Activated CD4-positive, alpha-beta T cell treated with anti-CD3 and anti-CD28 coated beads for 48 hours (primary cell): ENCODE measurements at places on chromosomes 2 and 18.

GRCh38 chr18:9000733-9001132 lies 101.8 kb upstream of the NDUFV2 start:
- DNase-seq: no peak

- no peak for DNase-seq
Observed at GRCh38 chr18:69949538-69949936, 1.9 kb upstream of the CD226 start.

DNA sequence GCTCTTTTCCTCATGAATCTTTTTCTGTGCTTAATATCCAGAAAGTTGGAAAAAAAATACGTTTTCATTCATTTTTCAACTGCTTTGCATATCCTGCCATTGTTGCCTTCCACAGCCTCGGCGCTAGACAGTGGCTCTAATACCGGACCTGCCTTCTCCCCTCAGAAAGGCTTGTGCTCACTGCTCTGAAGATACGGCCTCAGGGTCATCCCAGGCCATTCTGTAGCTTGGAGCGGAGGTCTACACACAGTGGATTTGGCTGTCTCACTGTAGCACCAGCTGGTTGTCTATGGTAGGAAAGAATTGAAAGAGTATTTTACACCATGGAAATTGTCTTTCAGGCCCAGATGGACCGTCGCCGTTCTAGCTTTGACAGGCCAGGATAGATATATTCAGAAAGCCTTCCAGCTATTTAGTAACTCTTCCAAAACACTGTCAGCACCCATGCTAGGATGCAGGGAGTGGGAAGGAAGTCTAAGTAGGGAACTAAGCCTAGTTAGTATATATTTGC lies 242.0 kb downstream of the TMEM182 start:
- no peak for DNase-seq

DNA sequence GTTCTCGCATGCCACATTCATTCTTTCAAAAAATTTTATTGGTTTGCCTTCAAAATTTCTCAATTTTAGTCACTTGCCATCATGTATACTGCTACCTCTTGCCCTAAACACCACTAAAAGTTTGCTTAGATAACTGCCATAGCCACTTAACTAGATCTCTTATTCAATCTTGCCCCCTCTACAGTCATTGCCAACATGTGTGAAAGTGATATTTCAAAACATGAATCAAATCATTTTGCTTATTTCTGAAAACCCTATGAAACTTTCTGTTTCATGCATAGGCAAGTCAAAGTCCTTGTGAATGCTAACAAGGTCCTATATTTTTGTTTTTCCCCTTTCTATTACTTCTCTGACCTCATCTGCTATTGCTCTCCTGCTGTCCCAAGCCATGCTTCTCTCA lies 397.1 kb downstream of the KCNJ3 start:
- no peak for DNase-seq

- DNase-seq: peak; percentile 82
Observed at GRCh38 chr2:135709992-135710391, 31.7 kb upstream of the UBXN4 start.

DNA sequence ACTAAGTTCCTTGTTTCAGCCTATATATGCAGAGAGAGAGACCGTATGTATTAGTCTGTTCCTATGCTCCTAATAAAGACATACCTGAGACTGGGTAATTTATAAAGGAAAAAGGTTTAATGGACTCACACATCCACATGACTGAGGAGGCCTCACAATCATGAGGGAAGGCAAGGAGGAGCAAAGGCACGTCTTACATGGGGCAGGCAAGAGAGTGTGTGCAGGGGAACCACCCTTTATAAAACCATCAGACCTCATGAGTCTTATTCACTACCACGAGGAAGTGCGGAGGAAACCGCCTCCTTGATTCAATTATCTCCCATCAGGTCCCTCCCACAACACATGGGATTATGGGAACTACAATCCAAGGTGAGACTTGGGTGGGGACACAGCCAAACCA lies 73.8 kb downstream of the TMEM18 start:
- no peak for DNase-seq

GRCh38 chr2:46696966-46697829 lies 217.8 kb downstream of the TMEM247 start:
- DNase-seq: no peak
